ENCODE measurements at places on chromosomes 12 and 14.

- DNase-seq, result no peak
These were observed 92.7 kb downstream of the B4GALNT3 start for GRCh38 chr12:552466-552865.

- no peak for DNase-seq
These were observed 16.7 kb downstream of the KMT2D start for GRCh38 chr12:49043856-49044258.

GRCh38 chr12:123532019-123532418 lies 1.5 kb downstream of the RILPL1 start:
- no peak for DNase-seq

DNA sequence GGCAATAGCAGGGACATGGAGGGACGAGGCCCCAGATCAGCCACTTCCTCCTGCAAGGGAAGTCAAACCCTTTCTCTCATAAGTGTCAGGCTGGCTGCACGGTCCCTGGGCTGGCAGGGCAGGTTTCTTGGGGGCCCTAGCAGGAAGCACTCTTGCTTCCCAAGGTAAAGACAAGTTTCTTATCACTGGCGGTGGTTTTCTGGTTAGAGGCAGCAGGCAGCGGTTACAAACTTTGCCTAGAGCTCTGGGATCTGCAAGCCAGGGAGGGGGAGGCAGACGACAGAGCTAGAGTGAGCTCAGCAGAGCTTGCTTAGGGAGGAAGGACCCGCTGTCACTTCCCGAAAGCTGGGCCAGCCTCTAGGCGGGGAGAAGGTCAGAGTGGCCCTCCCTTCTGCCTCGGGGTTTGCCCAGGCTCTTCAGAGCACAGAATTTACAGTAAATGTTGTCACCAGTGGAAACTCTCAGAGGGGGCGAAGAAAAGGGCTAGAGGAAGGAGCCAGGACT lies 20.4 kb downstream of the BATF start:
- DNase-seq, result no peak

- no peak for DNase-seq
These were observed 236.1 kb downstream of the CACNA1C start for GRCh38 chr12:2288875-2289274.

DNA sequence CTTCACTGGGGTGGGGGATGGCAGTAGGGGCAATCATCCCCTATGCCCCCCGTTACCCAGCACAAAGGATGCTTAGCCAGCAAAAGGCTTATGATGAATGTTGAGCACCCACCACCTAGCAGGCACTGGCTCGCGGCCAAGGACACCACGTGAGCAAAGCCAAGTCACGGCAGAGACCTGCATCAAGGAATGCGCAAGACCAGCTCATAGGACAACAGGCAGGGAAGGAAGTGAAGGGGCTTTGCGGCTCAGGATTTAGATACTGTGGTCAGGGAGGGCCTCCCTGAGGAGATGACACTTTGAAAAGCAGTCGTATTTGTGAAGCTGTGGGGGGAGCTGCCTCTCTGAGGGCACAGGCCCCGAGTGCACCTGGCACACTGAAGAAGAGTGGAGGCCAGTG lies 32.8 kb downstream of the SH2B3 start:
- no peak for DNase-seq

- DNase-seq, result peak; percentile 37
These were observed 11.4 kb upstream of the DNAL1 start for GRCh38 chr14:73633116-73634010.

- DNase-seq, result no peak
These were observed 234.2 kb upstream of the RGS6 start for GRCh38 chr14:71698027-71698426.

DNA sequence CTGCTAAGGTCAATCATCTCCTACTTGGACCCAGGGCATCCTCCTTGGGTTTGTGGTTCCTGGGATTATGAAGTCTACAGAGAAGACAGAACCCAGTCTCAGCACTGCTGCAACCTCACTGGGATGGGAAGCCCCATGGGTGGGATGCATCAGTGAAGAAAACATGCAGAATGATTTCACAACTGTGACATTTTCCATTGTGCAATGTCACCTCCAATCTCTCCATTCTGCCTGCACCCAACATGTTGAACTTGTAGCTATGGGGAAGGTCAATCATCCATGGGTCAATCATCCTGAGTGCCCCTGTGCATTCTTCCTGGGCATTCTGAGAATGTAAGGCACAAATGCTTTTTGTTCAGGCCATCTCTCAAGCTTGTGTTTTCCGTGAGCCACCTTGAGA lies 1004.4 kb upstream of the TMEM132C start:
- no peak for DNase-seq

- no peak for DNase-seq
These were observed 70.9 kb downstream of the STXBP6 start for GRCh38 chr14:24978862-24979724.

DNA sequence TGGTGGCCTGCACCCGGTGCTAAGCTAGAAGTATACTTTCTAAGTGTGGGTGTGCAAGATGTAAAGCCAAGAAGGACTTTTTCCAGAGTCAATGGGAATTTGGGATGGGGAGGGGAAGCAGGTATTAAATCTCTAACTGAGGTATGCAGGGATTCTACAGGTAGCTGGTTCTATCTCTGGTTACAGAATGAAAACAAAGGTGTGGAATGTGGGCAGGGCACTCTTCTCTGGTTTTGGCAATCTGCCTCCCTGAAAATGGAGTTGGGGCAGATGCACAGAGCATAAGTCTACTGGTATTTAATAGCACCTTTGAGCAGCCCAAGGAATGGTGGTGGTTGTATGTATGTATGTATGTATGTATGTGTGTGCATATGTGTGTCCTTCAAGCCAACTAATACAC lies 66.7 kb upstream of the PPP1R12A start:
- no peak for DNase-seq

- DNase-seq, result no peak
These were observed 79.2 kb downstream of the B4GALNT3 start for GRCh38 chr12:538731-539539.

DNA sequence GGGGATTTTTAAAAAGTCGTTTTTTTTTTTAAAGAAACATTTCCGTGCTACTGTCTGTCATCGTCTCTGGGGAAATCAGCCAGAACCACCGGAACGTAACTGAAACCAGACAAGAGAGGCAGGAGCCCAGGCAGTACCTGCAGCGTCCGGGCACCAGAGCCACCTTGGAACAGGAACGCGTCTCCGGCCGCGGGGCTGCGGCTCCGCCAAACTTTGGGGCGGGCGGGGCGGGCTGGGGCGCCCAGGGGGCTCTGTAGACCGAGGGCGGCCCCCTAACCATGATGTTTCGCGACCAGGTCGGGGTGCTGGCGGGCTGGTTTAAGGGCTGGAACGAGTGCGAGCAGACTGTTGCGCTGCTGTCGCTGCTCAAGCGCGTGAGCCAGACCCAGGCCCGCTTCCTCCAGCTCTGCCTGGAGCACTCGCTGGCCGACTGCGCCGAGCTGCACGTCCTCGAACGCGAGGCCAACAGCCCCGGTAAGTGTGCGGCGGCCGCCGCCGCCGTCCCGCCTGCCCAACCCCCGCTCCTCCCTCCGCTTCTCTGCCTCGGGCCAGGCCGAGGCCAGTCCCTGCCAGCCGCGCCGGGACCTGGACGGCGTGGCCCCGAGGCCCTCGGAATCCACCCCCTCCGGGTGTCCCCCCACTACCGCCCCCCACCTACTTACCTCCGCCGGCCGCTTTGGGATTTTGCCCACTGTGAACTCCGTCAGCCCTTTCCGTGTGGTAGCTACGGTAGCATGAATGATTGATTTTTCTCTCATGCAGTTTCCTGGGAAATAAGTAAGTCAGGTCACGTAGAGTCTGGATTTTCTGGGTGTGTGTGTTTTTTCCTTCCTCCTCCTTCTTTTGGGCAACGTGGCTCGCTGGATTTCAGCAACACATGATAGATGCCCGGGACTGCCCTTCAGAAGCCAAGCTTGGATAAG lies 972 bp downstream of the SAMD4A start:
- no peak for DNase-seq

GRCh38 chr14:89740241-89740640 lies 214.3 kb downstream of the EFCAB11 start:
- no peak for DNase-seq

GRCh38 chr12:1212526-1212925 lies 221.5 kb downstream of the ERC1 start:
- DNase-seq, result no peak

DNA sequence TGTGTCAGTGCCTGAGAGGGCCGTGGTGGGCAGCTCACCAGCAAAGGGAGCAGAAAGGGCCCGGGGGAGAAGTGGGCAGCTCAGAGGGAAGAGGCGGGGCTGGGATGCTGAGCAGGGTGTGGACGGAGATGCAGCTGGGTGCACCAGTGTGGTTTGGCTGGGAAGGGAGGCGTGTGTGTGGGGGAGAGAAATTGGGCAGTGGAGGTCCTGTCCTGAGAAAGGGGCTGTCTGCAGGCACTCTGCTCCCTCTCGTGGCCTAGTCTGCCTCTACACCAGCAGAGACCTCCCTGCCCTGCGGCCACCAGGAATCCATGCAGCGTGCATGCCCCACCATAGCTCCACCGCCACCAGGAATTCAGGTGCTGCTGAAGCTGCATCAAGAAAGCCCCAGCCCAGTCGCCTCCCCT lies 6.4 kb downstream of the TMEM121 start:
- DNase-seq, result no peak

DNA sequence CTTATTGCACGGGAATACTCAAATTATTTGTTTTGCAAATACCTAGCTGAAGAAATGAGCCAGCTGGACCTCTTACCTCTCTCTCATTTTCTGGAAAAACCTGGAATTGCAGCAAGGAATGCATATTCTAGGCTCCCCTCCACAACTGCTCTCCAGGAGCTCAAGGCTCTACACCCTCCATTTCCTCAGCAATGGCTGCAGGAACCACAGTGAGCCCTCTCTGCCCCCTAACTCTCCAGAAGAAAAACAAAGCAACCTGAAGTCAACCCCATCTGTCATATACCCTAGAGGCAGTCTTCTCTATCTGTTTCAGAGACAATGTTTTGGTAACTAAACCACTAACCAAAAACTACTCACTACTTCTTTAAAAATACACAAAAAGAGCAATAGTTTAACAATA lies 221.6 kb downstream of the SLC25A21 start:
- DNase-seq, result no peak

- DNase-seq, result no peak
These were observed at the start of gene SLC8A3 for GRCh38 chr14:70188659-70189455. Gene SLC8A3 (minus strand): TSS chr14:70188951. CDS start chr14:70168422, 20,529 bp downstream.

GRCh38 chr14:79062226-79062625 lies 892.1 kb downstream of the NRXN3 start:
- DNase-seq, result no peak

- peak; percentile 71 for DNase-seq
These were observed 14.1 kb downstream of the PLCZ1 start for GRCh38 chr12:18723752-18724151.

GRCh38 chr14:101061411-101062064 lies 158.0 kb upstream of the RTL1 start:
- DNase-seq, result no peak

DNA sequence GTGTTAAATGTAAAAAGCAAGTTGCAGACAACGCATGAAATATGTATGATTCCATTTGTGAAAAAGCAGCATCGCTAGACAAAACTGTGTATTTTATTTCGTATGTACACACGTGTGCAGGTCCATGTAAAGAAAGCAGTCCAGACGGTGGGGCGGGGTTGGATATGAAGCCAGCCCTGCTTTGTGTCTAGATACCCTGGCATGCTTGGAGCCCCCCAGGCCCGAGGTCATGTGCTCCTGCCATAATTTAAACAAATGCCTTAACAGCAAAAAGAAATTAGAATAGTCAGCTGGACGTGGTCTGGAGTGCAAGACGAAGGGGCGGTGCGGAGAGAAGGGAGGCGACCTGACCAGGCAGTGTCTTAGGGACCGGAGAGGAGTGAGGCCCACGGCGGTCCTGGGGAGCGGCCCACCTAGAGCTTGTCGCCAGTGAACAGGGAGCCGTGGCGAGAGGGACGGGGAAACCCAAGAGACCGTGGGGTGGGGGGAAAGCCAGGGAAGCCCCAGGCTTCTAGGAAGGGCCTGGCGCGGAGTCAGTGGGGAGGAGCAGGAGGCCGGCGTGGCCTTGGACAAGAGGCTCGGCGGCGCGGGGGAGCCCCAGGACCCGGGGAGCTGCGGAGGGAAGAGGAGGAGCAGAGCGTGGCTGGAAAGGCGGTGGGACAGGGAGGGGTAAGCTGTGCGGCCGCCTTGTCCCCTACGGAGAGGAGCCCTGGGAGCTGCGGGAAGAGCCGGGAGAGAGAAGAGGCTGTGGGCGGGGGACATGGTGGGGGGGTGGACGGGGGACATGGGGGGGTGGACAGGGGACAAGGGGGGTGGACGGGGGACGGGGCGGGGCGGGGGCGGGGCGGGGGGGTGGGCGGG lies 118.5 kb upstream of the C14orf180 start:
- DNase-seq, result no peak
